ENCODE measurements at places on chromosomes 16 and 17.

DNA sequence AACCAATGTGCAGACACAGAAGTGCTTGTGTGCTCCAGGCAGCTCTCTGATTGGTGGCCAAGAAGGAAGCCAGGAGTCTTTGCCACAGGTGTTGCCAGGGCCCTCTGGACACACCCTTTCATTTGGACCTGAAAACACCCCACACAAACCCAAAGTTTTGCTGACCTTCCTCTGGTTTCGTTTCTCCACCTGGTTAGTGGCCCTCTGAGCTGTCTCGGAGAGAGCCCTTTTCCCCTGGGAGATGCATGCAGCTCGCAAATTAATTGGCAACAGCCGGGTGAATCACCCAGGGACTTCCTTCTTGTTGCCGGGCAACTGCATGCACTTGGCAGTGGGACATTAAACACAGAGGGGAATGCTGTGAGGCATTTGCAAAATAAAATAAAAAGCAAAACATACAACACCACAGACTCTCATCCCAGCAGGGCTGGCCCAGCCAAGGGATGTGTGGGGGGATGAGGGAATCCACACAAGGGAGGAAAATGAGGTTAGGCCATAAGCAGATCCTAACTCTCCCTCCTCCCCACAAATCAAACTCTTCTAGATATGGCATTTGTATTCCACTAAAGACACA lies 286.6 kb downstream of the SOX9 start:
- DNase-seq = no peak

DNA sequence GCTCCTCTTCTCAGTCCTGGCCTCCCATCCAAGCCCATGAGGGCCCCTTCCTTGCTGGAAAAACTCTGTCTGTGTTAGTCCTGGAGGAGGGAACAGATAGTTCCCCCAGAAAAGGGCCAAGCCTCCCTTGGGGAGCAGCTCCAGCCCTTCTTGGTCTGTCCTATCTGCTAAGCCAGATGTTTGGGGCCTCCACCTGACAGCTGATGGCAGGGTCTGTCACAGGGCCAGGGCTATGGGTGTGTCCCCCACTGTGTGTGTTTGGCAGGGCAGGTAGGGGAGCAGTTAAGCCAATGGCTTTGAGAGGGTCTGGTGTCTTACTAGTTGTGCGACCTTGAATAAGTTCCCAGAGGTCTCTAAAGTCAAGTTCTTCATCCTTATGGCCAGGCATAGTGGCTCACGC lies 13.6 kb upstream of the SLC4A1 start:
- no peak for DNase-seq

DNA sequence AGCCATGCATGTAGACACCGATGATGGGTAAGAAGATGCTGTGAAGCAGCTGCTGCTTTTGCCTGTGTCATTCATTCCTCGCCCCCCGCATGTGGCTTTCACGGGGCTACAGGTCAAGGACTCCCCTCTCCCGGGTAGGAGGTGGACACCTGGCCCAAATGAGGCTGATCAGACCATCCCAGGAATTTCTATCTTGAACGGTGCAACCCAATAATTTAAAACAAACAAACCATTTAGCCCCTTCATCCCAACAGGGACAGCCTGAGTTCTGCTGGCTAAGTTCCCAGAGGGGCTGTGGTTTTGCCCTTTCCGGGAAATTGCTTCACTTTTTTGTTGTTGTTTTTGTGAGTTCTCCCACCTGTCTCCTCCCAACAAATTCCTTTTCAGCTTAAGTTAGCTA lies 137.7 kb upstream of the CDH5 start:
- DNase-seq = no peak

- no peak for DNase-seq
These were observed 72.7 kb upstream of the GAS7 start for GRCh38 chr17:10271106-10271562.

GRCh38 chr16:77949445-77949844 lies 72.9 kb upstream of the CLEC3A start:
- no peak for DNase-seq

DNA sequence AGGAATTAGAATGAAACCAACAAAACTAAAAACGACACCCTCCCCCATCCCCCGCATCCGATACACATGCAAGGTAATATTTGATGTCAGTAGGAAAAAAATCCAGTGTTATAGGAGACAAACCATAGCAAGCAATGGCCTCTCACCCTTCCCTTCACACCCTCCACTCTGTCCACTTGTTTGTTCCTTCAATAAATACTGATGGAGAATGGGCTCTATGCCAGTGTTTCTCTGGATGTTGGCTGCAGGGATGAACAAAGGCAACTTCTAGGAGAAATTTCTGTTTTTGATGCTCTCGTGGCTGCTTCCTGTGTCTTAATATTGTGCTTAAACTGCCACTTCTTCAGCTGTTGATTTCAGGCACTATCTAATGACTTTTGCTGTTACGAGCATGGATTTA lies 98.8 kb downstream of the WWOX start:
- no peak for DNase-seq

GRCh38 chr17:56596691-56597494 lies 3.4 kb downstream of the NOG start:
- DNase-seq = no peak

DNA sequence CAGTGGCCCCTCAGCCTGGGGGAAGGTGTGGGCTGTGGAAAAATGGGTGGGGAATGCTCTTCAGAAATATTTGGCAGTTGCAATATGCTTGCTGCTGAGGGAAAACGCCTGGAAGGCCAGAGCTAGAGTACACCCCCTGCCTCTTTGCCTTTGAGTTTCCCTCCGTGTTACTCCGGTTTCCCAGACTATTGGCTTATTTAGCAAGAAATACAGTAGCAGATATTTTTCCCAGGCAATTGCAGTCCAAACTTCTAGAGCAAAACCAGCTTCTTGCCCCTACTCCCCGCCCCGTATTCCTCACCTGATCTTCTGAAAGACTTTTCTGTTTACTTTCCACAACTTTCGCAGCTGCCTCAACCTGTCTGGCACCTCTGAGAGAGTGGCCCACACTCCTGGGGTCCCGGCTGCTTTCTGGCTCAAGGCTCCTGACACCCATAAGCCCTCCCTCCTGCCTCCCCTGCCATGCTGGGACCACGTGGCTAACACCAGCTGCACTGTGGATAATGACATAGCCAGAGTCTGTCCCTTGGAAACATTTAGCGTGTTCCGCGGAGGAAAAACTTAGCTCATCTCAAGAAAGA lies 45.8 kb upstream of the HELZ start:
- no peak for DNase-seq

Measured in activated CD4-positive, alpha-beta T cell treated with anti-CD3 and anti-CD28 coated beads for 24 hours (primary cell).